ENCODE measurements at places on chromosomes 13 and 19. TPM values are rescaled to one million over a fixed set of nuclear protein-coding genes. Genes with fewer than 3 reads are reported as not detected.

The TMEM272 gene
- not detected for total RNA-seq

The ZSCAN1 gene
- not detected for total RNA-seq

The ZNF470 gene
- total RNA-seq = 1.5 TPM

The ACP7 gene
- 0.06 TPM for total RNA-seq

The CEACAM21 gene
- total RNA-seq = not detected

The ZNF223 gene
- 4.0 TPM for total RNA-seq
